ENCODE measurements at places on chromosomes 5 and 9. TPM values are rescaled to one million over a fixed set of nuclear protein-coding genes. Genes with fewer than 3 reads are reported as not detected.

The FBLL1 gene
- total RNA-seq = 3.9 TPM

DNA sequence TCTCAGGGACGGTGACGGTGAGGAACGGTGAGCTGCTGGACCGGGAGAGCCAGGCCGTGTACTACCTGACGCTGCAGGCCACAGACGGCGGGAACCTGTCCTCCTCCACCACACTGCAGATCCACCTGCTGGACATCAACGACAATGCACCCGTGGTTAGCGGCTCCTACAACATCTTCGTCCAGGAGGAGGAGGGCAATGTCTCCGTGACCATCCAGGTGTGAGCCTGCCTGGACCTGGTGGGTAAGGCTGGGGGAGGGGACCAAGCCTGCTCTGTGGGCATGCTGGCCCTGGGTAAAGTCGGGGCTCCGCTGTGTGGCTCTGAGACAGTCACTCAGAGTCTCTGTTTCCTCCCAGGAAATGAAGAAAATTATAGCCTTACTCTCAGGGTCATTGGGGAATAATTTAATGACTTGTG is 29.3 kb downstream of the CDHR2 start:
- DNase-seq = peak; percentile 26

DNA sequence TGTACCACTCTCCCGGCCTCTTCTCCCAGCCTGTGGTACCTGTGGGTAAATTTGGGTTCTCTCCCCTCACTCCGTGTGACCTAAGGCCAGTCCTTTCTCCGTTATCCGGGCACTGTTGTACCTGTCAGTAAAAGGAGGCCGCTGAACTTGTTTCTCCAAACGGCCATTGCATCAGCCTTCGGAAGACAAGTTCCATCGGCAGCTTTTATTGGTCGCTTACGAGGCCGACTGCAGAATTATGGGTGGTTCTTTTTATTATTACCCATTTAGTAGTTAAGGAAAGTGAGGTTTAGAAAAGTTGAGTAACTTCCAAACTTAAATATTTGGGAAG is 558 bp downstream of the GRPEL2 start:
- peak; percentile 56 for DNase-seq

DNA sequence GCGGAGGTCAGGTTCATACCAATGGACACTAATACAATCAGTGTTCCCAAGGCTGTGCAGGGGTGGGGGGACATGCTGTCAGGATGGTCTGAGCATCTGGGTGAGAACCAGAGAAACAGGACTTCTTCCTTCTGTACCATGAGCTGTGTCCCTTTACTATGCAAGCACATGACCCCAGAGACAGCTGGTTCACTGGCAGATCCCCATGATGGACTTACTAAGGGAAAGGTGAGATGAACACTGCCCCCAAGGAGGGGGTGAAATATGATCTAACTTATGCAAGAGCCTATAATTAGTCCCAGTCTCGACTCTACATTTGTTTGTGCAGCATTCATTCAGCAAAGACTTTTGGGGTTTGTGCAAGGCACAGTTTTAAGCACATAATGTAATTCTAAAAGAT is 91.4 kb downstream of the LIFR start:
- DNase-seq = no peak

The MYO10 gene
- total RNA-seq = 95.5 TPM

The FSTL4 gene
- not detected for total RNA-seq

DNA sequence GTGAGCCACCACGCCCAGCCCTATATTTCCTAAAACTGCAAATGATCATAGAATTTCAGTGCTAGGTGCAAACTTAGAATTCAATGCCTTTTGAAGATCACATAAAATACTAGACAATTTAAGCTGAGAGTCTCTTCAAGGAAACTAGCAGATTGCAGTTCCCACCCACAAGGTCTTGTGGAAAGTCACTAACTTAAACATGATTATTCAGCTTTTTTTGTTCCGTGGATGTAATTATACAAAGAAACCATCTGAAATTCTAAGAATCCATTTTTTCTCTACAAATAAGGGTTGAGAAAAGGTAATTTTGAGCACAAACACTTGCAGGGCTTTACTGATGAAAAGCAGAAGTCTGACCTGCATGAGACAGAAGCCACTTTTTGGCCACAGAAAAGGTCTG is 4.5 kb upstream of the LHFPL2 start:
- no peak for DNase-seq

- no peak for DNase-seq
Observed at GRCh38 chr9:3608011-3608410, 82.2 kb upstream of the RFX3 start.

DNA sequence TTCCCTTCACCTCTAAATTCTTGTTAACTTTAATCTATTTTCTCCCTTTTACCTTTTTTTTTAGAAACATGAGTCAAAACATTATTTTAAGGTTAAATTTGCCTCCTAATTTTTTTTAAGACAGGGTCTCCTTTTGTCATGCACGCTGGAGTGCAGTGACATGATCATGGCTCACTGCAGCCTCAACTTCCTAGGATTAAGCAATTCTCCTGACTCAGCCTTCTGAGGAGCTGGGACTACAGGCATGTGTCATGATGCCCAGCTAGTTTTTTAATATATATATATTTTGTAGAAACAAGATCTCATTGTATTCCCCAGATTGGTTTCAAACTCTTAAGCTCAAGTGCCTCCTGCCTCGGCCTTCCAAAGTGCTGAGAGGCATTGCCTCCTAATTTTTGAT is 424.7 kb upstream of the FAM174A start:
- no peak for DNase-seq

GRCh38 chr5:141094481-141095262 is at the start of gene PCDHB2:
TSS of gene PCDHB2 (plus strand) at chr5:141094615. CDS start at chr5:141094791, 176 bp downstream.
- DNase-seq = peak; percentile 23

GRCh38 chr9:97768746-97769145 is 71.6 kb upstream of the XPA start:
- peak; percentile 64 for DNase-seq

The IL4 gene
- total RNA-seq = not detected

Data from fibroblast of lung (primary cell).